ENCODE measurements at places on chromosomes 1 and 21.

DNA sequence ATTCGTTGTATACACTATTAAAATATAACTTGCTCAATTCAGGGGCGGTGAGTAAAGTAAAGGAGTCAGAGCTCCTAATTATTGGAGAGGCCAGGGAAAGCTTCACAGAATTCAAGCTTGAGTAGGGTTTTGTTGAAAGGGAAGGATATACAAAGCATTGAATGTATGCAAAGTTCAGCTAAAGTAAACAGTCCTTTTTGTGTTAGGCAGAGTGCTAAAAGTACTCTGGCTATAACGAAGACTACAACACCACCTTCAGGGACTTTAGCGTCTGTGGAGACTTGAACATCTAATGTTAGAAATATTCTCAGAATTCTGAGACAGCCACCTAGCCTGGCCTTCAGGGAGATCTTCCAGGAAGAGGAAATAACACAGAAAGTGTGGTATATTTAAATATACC is 1.1 kb downstream of the FALEC start:
- H3K4me3 ChIP-seq: no peak overlapping the region
- H3K27me3 ChIP-seq: no peaks in the 10 kb centered on the region
- H3K36me3 ChIP-seq: no peaks in the 10 kb centered on the region
- H3K27ac ChIP-seq: no peak overlapping the region
- no peak for DNase-seq

- no peaks in the 10 kb centered on the region for H3K36me3 ChIP-seq
- no peak overlapping the region for H3K27ac ChIP-seq
These were observed 6.1 kb upstream of the ADAM15 start for GRCh38 chr1:155044812-155045657.

DNA sequence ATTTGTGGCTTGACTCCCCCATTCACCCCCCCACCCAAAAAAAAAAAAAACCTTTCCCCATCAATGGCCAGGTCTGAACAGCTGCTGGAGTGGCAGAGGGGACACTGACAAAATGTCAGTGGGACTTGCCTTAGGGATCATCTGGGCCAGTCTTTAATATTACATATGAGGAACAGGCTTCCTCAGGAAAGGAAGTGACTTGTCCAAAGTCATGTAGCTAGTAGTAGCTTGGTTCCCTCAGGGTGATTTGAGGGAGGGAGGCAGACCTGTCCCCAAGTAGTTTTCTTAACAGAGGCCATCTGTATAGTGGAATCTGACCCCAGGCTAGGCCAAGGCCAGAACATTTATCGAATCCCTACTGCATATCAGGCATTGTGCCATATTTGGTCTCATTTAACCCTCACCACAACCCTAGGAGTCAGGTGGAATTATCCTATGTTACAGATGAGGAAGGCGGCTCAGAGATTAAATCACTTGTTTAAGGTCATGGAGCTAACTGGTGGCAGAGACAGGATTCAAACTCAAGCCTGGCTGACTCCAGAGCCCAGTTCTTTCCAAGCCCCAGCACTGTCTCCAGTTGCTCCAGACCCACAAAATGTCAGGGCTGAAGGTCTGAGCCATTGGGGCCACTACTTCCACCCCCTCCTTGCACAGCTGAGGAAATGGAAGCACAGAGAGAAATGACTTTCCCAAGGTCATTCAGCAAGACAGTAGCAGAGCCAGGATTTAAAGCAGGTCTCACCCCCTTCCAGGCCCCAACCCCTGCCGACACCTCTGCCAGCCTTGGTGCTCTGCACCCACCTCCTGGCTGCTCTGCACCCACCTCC is 10.4 kb downstream of the ZBTB7B start:
- H3K4me1 ChIP-seq: peaks cover 99% of the 10 kb centered on the region
- peaks cover 48% of the 10 kb centered on the region for H3K36me3 ChIP-seq
- no peaks in the 10 kb centered on the region for H3K27me3 ChIP-seq
- H3K4me3 ChIP-seq: peak overlapping the region; percentile 89
- peak overlapping the region; percentile 87 for H3K27ac ChIP-seq
- DNase-seq: no peak

GRCh38 chr1:39105061-39105840 is 79.1 kb downstream of the NDUFS5 start:
- H3K27ac ChIP-seq: no peak overlapping the region
- no peaks in the 10 kb centered on the region for H3K27me3 ChIP-seq
- no peaks in the 10 kb centered on the region for H3K36me3 ChIP-seq
- H3K4me1 ChIP-seq: peaks cover 19% of the 10 kb centered on the region
- peak; percentile 77 for DNase-seq

DNA sequence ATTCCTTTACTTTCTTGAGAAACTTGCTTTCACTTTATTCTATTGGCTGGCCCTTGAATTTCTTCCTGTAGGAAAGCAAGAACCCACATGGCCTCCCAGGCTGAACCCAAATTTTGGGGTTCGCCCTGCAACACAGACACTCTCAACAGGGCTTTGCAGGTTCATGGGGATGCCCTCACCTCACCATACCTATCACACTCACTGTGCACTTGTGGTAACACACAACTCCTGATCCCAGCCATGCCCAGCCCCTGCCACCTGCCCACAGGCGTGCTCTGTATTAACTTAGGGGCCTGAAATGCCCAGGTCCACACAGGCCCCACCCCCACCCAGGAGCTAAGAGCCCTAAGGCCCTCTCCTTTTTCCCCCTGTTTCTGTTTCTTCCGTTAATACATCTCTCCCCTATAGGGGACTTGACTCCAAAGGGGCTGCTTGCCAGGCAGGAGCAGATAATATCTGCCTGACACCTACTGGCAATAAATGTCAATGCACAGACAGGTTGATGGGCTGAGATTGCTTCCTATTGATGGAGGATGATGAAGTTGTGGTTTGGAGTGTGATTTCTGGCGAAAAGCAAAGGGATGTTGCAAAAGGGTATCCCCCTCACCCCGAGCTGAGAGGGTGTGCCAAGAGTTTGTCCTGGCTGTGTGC is 171.5 kb downstream of the AJAP1 start:
- H3K4me3 ChIP-seq: no peak overlapping the region
- DNase-seq: peak; percentile 6
- H3K36me3 ChIP-seq: no peaks in the 10 kb centered on the region
- no peaks in the 10 kb centered on the region for H3K27me3 ChIP-seq
- no peaks in the 10 kb centered on the region for H3K4me1 ChIP-seq

Data from CD4-positive, alpha-beta T cell (primary cell).